ENCODE measurements at places on chromosomes 3 and 15.

DNA sequence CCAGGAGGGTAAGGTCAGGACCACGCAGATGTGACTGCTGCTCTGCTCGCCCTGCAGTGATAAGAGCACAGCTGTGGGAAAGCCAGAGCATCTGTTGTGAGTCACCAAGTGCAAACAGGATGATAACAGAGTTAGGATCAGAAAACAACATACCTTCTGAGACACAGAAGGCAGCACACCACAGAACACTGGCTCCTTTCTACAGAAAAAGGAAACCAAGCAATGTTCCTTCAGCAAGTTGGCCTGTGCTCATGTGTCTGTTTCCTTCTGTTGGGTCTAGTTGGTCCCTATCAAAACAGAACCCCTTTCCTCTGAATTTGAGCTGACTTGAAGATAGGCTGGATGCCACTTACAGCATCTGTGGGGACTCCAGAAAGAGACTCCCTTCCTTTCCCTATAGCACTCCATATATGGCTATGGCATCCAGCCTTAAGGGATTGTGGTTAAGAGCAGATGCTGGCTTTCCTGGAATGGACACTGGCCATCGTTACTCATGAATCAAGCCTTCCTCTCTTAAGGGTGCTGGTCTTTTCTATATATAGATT is 440.7 kb upstream of the THBS1 start:
- DNase-seq = peak; percentile 62

DNA sequence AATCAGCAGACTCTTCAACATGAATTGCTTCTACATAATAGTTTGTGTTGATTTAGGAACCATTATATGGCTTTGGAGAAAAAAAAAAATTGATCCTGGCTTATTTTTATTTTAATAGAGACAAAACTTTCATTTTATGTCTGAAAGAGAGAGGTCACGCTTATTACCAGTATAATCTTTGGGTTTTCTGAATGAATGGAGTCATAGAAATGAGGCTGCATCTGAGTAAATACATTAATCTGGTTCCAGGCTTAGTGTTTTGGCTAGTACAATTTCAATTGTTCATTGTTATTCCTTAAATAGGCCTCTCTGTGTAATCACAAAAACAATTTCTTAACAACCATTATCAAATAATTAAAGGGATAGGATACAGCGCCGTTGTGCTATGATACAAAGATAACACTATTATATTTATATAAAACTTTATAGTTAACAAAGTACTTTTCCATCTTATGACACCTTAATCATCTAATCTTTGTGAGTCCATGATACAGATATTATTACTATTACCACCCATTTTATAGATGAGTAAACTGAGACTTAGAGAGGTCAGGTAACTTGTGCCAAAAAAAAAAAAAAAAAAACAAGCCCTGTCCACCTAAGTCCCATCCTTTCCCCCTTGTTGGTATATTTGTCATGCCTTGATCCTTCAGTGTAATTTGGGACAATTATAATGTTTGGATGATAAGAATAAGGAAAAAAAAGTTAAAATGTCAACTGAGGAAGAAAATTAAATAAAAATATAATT is 41.8 kb upstream of the GOLM2 start:
- DNase-seq = no peak

DNA sequence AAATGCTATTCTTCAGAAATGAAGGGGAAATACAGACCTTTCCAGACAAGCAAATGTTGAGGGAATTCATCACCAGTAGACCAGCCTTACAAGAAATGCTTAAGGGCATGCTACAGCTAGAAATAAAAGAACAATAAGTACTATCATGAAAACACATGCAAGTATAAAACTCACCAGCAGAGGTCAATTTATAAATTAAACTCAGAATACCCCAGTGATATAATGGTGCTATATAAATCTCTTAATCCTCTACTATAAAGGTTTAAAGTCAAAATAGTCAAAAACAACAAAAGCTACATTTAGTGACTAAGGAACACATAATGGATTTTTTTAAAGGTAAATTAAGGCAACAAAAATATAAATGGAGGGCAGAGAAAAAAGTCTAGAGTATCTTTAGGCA is 142.5 kb downstream of the CPNE4 start:
- DNase-seq = no peak

- DNase-seq = no peak
These were observed 217.2 kb upstream of the CGNL1 start for GRCh38 chr15:57158997-57159668.

DNA sequence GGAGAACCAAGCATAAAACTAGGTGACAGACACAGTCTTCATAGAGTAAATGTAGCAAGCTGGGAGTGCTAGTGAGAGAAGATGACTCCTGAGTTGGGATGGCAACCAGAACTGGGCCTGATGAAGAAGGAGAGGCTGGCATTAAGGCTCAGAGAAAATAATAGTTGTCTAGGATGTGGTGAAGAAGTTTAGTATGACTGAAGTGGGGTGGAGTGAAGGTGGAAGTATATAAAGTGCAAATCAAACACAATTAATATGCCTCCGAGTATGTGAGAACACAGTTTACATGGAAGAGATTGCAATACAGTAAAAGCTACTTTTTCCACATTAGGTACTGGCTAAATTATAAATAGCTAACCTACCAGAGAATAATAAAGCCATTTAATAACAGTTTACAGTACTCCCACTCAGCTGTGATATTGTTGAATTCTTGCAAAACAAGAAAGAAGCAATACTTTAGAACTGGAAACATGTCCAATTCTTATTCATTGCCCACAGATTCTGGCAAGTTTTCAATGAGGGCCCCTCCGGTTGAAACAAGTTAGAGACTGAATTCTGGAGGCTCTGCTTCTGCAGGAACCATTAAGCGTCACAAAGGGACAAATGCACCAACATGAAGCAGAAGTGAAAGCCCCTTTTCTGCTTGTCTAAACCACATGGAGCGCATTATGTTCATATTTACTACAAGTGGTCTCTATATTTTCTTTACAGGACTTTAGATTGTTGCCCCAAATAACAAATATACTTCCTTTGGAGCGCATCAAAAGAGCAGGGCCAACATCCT is 243.7 kb downstream of the SLC9A9 start:
- DNase-seq = no peak

- DNase-seq = peak; percentile 45
These were observed 89.3 kb downstream of the SLCO3A1 start for GRCh38 chr15:91942720-91943394.

- no peak for DNase-seq
These were observed 2.0 kb downstream of the GP5 start for GRCh38 chr3:194396859-194397756.

GRCh38 chr3:71849681-71850080 is 64.7 kb upstream of the PROK2 start:
- DNase-seq = no peak

GRCh38 chr3:15795651-15796308 is 2.0 kb downstream of the ANKRD28 start:
- no peak for DNase-seq

DNA sequence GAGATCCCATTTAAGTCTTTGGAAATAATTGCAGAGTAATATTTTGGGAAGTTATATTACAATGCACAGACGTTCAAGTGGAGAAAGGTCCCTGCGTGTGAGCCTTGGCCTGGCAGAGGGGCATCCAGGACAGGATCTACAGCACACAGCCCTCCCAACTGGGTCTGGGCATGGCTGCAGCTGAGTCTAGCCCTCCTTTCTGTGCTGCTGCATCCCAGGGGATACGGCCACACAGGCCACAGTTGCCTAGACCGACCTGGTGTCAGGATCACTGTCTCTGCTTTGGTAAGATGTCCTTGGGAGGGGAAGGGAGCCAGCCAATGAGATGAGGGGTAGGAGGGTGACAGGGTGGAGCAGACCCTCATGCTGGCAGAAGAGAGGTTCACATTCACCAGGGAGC is 46.1 kb downstream of the APBA2 start:
- DNase-seq = no peak

DNA sequence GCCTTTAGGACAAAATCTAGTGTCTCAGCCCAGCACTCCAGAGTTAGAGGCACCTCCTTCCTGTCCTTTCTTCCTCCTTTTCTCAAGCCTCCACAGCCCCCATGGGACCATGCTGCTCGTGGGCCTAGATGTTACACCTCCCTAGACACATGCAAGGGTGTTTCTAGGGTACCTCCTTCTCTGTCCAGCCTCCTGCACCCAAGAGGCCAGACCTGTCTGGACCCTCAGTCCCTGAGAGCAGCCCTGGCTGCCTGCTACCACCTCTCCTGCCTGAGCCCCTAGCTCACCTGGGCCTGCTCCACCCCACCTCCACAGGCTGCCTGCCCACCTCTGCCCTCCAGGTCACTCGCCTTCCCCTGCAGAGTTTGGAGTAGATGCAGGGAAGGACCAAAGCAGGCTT is 5.2 kb downstream of the LOXL1 start:
- no peak for DNase-seq

DNA sequence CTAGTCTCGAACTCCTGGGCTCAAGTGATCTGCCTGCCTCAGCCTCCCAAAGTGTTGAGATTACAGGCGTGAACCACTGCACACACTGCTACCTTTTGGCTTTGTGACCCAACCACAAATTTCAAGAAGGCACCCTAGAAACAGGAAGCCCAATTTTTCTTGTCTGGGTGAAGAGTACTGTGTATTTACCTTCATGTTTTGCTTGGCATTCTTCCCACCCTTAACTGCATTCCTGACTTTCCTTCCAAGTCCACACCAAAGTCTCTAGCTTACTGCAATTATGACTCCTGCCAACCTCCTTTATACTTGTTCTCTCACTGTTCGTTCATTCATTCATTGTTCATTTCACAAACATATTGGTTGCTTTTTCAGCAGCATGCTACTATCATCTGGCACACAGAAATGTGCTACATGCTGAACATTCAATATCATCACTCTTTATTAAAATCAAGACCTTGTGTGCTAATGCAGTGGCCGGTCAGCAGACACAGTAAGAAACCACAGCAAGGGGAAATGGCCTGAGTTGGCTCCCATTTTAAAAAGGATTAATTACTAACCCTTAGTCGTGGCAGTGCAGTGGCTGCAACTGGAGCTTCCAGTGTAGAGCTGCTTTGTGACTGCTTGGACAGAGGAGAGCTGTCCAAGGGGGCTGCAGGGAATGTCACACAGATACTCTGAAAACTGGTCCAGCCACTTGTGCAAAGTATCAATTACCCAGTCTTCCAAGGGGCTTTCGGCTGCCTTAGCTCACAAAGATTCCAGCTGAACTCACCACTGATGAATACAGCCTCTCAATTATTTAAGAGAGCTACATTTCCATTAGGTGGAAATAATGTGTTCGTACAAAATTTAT is 94.0 kb downstream of the ETFA start:
- DNase-seq = no peak

DNA sequence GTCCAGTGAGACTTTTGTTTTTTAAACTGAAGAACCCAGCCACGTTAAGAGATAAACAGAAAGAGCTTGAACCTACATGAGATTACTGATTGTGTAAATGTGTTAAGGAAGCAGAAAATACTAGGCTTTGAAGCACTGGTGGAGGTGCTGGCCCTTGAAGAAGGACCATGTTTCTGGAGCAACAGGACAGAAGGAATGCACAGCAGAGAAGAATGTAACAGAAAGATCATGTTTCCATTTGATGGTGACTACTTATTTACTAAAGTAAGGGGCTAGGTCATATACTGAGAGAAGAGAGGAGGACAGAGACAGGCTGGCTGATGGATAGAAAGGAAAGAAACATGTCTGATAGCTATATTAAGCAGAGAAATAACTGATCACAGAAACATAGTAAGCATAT is 88.8 kb downstream of the CLASP2 start:
- DNase-seq = no peak

All from HTR-8/SVneo (cell line).